ENCODE measurements at places on chromosomes 4 and X.

GRCh38 chr4:98720871-98721480 lies 62.6 kb upstream of the TSPAN5 start:
- peak; percentile 41 for DNase-seq

DNA sequence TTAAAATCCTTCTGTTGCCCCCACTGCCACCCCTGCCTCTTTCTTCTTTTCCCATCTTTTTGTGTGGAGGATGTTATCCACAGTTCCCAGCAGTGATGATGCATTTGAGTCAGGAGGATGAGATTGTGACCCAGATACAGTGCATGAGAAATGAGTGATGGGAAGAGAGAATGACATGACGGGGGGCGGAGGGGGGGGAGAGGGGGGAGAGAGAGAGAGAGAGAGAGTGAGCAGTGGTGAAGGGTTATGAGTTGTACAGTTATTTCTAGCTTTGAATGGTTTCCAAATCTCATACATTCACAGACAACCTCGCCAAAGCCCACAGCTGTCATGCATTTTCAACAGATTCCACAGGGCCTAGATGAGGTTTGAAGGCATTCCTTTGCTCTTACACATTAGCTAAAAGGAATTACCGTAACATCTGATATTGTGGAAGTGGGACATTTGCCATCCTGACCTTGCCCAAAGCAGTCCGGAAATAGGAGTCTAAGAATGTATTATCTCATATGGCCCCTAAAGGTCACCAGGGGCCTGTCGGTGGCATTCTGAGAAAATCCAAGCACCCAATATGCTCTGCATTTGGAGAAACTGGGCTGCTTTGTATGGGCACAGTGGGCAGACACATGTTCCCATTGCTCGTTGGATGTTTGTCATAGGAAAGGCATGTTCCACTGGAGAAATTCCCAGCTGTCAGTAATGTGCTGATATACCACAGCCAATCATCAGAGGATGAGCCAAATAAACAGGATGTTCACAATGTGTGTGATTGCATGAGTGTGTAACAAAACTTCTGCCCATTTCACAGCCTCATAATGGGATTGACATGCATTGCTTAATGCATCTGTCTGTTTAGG lies 435.8 kb downstream of the SPRY1 start:
- DNase-seq = peak; percentile 75

DNA sequence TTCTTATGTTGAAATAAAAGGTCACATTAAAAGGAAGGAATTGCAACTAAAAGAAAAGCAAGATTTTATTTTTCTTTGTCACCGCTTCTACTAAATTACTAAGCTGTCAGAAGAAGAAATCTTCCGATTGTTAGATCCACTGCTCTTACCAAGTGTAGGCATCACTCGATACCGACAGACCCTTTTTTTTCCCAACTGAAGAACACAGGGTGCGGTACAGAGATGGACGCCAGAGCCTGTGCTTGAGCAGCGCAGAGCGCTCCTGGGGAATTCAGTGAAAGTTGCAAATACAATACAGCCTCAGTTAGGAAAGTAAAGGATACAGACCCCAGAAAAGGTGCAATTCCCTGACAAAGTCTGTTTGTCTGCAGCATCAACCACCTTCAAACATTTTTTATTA lies 94.9 kb upstream of the WDR17 start:
- DNase-seq = no peak

DNA sequence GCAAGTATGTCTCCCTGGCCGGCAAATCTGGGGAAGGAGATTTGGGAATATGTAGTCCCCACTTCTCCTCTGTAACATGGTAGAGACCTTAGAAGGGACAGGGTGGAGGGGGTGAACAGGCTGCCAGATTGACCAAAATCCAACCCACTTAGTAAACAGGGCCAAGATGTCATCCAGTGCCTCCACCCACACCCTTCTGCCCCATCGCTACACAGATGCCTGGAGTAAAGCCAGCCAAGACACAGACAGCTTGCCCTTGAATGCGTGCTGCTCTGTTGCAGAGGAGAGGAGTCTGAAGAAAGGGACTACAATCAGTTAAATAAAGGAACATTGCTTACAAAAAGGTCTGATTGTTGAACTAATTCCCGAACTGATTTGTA lies 160.1 kb upstream of the LDB2 start:
- DNase-seq = no peak

GRCh38 chr4:74266081-74266480 lies 42.2 kb upstream of the EPGN start:
- no peak for DNase-seq

GRCh38 chr4:159607809-159608208 lies 504.9 kb downstream of the RAPGEF2 start:
- no peak for DNase-seq

- peak; percentile 29 for DNase-seq
These were observed 557.7 kb upstream of the TENM3 start for GRCh38 chr4:181685461-181685860.

- DNase-seq = no peak
These were observed 146.3 kb downstream of the SMIM20 start for GRCh38 chr4:26060286-26060685.

- peak; percentile 23 for DNase-seq
These were observed 71.0 kb downstream of the PRSS12 start for GRCh38 chr4:118281611-118282442.

- no peak for DNase-seq
These were observed 117.9 kb downstream of the TBC1D19 start for GRCh38 chr4:26701786-26702227.

- no peak for DNase-seq
These were observed 36.5 kb downstream of the TBC1D9 start for GRCh38 chr4:140719686-140720085.

DNA sequence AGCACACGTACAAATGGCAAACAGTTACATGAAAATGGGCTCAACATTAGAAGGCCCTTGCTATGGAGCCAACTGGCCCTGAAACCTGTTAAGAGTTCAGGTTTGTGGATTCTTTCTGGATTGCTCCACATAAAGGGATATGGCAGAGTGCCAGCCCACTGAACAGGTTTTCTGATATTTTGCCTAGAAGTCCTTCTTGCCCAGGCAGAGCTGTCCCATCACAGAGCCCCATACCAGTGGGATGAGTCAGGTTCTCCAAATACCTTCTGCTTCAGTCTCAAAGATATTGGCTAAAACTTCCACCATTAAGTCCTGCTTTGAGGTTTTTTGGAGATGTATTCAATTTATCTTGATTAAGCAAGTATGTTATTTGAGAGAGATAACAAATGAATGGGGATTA lies 146.8 kb upstream of the IL1RAPL2 start:
- DNase-seq = peak; percentile 63

GRCh38 chrX:19842542-19842941 lies 44.9 kb downstream of the SH3KBP1 start:
- no peak for DNase-seq

DNA sequence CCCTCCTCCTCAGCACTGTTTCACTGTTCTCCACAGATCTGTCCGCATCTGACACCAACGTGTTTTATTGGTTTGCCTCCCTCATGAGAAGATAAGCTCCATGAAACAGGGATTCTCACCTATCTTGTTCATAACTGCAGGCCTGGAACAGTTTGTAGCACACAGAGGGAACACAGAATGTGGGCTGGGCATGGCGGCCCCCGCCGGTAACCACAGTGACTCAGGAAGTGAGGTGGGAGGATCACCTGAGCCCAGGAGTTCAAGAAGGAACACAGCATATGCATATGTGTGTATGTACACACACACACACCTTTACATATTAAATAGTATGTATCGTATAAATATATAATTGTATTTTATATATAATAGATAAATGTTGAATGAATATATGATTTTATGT lies 168.6 kb downstream of the AFAP1 start:
- no peak for DNase-seq

GRCh38 chr4:37160653-37161052 lies 83.9 kb upstream of the NWD2 start:
- no peak for DNase-seq

DNA sequence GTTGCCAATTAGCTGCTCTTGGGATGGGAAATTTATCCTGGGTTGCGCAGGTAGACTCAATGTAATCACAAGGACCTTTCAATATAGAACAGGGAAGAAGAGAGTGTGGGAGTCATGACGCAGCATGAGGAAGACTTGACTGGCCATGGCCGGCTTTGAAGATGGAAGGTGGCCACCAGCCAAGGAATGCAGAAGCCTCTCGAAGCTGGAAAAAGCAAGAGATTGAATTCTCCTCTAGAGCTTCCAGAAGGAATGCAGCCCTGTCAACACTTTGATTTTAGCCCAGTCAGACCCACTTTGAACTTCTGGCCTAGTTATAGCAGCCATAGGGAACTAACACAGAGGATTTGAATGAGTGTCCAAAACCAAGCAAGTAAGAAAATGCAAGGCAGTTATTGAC lies 14.7 kb upstream of the SH3KBP1 start:
- DNase-seq = no peak

DNA sequence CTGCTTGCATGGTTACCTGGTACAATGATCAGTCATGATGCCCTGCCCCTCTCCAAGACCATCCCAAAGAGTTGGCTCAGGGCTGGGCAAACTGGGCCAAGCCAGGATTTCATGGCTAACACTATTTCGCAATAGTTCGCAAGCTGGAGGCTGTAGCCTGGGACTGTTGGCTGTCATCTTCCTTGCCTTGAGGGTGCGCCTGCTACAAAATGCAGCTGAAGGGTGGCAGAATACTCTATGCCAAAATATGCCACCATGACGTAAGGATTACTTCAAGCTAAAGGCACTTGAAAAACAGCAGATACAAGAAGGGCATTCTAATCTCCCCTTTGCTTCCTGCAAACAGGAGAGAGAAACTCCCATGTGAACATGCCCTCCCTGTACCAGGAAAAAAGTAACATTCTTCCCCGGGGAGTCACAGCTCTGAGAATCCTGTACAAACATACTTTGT lies 21.0 kb downstream of the SAT1 start:
- peak; percentile 55 for DNase-seq

GRCh38 chrX:96379951-96380350 lies 304.7 kb upstream of the DIAPH2 start:
- DNase-seq = no peak

DNA sequence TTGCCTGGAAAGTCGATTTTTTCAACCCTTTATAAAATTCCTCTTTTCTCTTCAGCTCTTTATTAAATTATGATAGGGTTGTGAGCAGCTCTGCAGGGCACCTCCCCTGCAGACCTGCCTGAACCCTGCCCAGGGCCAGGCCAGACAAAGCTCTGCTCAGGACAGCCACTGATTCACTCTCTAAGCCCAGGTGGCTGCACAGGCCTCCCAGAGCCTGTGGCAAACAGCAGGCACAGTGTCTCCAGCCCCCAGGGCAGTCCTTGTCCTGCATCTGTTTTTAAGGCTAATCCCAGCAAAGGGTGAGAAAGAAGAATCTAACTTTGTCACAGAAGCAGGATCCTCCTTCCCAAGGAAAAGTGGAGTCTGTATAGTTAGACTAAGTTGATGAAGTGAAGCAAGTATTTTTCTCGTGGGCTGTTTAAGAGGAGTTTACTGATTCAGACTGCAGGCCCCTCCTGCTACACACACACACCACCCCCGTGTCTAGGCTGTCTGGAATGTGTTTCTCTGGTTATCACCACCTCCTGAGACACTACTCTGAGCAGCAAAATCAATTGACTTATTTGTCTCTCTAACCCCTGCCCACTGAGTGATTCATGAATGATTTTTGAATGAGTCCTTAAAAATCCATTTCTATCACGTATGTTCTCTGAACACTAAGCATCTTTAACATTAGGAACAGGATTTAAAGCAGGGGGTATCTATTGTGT lies 101.7 kb downstream of the CHIC2 start:
- peak; percentile 41 for DNase-seq

DNA sequence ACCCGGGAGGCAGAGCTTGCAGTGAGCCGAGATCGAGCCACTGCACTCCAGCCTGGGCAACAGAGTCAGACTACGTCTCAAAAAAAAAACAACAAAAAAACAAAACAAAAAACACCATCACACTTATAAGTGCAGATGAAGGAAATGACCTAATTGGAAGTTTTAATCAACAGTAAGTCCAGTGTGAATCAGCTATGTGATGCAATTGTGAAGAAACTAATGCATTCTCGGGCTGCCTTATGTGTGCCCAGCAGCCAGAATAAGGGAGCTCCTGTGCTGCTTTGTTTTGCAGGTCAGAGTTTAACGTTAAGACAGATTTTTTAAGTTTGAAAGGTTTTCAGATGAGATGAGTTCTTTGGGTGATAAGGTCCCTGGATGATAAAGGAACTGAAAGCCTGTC lies 10.8 kb downstream of the DAPP1 start:
- peak; percentile 12 for DNase-seq

GRCh38 chr4:98493296-98493695 lies 165.1 kb downstream of the TSPAN5 start:
- no peak for DNase-seq

DNA sequence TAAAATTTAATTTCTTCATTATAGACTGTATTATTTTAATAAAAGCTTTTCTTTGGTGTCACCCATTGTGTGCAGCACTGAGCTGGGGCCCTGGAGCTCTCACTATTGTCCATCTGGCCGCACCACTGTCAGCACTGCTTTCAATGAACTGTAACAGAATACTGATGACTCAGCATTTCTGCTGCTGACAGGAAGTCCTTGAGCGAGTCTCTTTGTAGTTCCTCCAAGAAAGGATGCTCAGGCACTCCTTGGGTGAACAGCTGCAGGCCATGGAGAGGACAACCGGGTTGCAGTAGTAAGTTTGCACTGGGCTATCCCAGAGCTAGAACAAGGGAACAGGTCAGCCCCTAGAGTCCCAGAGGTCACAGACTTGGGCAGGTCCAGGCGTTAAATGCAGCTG lies 81.6 kb downstream of the SORBS2 start:
- no peak for DNase-seq

- no peak for DNase-seq
These were observed 20.7 kb downstream of the SYNPO2 start for GRCh38 chr4:118909173-118909956.

- no peak for DNase-seq
These were observed 38.8 kb upstream of the MTM1 start for GRCh38 chrX:150529587-150529986.

DNA sequence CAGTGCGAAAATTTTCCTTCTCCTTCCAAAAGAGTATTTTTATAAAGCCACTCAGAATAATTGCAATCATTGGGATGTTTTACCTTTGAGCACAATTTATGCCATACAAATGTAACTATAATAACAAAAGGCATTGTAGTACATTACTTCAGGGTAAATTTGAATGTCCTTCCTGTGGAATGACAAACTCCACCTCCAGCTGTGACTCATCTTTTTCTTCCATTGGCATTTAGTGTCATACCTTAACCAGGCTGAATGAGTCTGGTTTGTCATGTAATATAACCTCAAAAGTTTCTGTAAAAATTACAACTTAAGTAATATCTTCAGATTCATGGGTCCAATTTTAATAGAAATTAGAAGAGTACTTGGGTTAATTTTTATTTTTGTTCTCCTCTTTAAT lies 93.3 kb downstream of the TMEM47 start:
- DNase-seq = no peak

- no peak for DNase-seq
These were observed 116.4 kb downstream of the RAB28 start for GRCh38 chr4:13367691-13368090.

GRCh38 chr4:140818433-140818832 lies 62.2 kb upstream of the TBC1D9 start:
- DNase-seq = no peak

DNA sequence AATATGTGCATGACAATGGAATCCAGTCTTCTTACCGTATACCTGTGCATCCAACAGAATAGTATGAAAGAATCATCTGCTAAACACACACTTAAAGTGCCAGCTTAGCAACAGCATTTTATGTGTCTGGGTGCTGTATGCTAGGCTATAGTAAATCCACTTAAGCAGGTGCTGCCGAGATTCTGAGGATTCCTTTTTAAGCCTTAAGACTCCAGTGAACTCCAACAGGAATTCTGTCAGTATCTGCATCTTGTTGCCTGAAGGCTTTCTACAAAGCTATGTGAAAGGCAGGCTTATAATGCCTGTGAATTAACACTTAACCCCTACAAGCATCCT lies 1076.4 kb upstream of the PABPC4L start:
- DNase-seq = no peak

All from RWPE1 (cell line).